ENCODE measurements at places on chromosomes 5 and 9.
A peak's percentile ranks its signal among the peaks of the same experiment; 100 is the strongest.

- peak; percentile 68 for DNase-seq
Measured at GRCh38 chr5:170791325-170791954, 7.9 kb downstream of the GABRP start.

- no peak for DNase-seq
Measured at GRCh38 chr5:93192087-93192486, 388.9 kb downstream of the NR2F1-AS1 start.

DNA sequence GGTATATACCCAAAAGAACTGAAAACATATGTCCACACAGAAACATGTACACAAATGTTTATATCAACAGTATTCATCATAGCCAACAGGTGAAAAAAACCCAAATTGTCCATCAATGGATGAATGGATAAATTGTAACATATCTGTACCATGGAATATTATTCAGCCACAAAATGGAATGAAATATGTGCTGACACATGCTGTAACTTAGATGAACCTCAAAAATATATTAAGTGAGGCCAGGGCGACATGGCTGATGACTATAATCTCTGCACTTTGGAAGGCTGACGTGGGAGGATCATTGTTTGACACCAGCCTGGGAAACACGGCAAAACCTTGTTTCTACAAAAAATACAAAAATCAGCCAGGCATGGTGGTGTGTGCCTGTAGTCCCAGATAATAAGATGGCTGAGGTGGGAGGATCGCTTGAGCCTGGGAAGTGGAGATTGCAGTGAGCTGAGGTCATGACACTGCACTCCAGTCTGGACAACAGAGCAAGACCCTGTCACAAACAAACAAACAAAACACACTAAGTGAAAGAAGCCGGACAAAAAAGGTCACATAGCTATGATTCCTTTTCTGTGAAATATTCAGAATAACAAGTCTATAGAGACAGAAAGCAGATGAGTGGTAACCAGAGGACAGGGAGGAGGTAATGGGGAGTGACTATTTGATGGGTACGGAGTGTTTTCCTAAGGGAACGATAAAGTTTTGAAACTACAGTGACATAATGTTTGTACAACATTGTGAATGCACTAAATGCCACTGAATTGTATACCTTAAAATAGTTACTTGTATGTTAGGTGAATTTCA lies 11.4 kb downstream of the KYAT1 start:
- DNase-seq: no peak

- DNase-seq: no peak
Measured at GRCh38 chr5:148846930-148847329, 20.5 kb downstream of the ADRB2 start.

GRCh38 chr9:36025746-36026145 lies 11.0 kb upstream of the RECK start:
- DNase-seq: no peak

DNA sequence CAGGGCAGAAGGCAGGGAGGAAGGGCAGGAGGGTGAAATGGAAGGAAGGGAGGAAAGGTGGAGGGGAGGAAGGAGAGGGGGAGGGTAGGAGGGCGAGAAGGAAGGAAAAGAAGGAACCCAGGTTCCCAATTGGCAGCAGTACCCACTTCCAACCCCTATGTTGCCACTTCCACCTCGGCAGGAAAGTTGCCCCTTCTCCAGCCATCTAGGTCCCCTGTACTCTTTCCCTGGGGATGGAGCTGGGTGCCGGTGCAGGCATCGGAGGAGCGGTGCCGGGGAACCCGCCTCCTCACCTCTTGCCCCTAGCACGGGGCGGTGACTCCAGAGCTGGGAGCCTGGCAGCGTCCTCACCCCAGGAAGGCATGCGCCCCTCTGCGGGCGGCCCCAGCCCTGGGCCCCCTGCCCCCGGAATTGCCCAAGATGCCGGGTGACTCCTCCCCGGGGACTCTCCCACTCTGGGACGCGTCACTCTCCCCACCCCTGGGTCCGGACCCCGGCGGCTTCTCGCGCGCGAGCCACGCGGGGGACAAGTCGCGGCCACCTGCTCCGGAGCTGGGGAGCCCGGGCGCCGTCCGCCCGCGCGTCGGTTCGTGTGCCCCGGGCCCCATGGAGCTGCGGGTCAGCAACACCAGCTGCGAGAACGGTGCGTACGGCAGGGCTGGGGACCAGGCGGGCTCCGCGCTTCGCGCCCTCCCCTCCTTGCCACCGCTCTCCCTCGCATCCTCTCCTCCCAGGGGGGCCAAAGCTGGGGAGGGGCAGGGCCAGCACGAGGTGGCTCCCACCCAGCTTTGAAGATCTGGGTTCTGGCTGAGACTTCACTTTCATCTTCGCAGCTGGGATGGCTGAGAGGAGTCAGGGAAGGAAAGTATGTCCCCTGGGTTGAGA lies at the start of gene NIPAL4:
Gene NIPAL4, plus strand, starts transcription at position 499 of the 885 bp plus-strand sequence. Its CDS starts 108 bp downstream, at position 607.
- DNase-seq: no peak

DNA sequence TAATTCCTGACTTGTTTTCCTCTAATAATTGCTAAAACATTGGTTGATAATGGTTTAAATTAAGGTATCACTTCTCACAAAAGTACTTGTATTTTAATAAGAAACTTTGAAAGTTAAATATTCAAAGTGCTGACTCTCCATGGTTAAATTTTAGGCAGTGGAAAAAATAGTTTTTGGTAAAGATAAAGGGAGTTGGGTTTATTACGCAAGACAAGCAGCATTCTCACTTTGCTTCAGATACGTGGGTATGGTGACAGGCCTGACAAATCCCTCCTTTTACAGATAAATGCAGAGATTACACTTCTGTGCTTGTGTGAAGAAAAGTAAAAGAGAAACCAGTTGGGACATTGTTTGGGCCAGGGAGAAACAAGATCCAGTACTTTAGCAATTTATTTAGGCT lies 14.5 kb upstream of the FAM170A start:
- DNase-seq: no peak

GRCh38 chr9:72356041-72356582 lies 8.9 kb downstream of the ZFAND5 start:
- no peak for DNase-seq

- DNase-seq: no peak
Measured at GRCh38 chr5:141491323-141492167, 2.7 kb downstream of the PCDHGC5 start.

GRCh38 chr9:93129286-93129685 lies 4.8 kb downstream of the NINJ1 start:
- DNase-seq: no peak

- DNase-seq: no peak
Measured at GRCh38 chr5:11426442-11426841, 477.8 kb downstream of the CTNND2 start.

GRCh38 chr5:98510143-98510985 lies 263.1 kb upstream of the RGMB start:
- peak; percentile 44 for DNase-seq

DNA sequence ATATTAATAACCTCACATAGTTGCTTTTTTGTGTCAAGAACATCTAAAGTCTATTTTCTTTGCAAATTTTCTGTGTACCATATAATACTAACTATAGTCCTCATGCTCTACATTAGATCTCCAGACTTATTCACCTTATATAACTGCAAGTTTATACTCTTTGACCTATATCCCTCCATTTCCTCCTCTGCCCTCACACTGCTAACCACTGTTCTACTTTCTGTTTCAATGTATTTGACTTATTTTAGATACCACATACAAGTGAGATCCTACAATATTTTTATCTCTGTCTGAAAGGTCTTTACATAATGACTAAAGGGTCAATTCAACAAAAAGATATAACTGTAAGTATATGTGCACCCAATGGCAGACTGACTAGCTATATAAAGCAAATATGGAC lies 789.7 kb upstream of the ZNF608 start:
- DNase-seq: no peak

DNA sequence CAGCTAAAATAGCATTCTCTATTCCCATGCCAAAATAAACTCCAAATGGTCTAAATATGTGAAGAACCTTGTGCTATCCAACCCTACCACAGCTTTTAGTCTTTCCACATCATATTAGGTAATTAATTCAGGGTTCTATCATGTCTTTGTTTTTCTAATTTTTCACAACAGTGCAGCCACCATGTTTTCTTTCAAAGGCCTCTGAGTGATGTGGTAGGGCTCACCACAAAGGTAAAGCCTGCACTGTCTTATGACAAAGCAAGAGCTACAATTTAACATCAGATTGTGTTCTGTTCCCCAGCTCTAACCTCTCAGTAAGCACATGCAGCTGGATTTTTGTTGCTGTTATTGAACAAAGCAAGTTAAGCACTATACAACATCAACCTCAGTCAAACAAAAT lies 52.4 kb downstream of the MEF2C start:
- DNase-seq: no peak

DNA sequence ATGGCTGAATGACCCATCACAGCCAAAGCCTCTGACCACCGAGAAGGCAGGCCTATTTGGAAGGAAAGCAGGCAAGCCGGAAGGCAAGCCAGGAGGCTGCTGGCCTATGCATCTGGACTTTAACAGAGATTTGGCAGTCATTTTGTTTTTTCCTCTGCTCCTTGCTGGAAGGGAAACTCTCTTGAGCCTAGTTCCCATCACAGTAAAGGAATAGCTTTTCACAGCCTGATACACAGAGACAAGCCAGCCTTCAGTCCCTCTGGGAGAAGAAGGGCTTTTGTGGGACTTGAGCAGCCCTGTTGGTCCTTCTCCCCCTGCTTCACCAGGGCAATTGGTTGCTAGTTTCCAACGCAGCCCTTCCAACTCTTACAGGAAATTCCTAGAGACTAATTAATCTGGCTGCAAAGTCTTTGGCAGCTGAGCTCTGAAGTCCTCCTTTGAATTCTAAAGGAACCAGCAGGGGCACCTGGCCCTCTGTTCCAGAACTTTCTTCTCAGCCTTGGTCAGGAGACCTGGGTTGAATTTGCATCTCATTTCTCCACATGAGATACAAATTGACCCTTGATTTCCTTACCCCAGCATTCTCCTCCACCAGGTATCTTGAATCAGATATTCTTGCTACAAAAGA lies 157.3 kb upstream of the EPB41L4A start:
- DNase-seq: no peak

GRCh38 chr9:13089666-13090065 lies 189.8 kb downstream of the MPDZ start:
- DNase-seq: peak; percentile 31

DNA sequence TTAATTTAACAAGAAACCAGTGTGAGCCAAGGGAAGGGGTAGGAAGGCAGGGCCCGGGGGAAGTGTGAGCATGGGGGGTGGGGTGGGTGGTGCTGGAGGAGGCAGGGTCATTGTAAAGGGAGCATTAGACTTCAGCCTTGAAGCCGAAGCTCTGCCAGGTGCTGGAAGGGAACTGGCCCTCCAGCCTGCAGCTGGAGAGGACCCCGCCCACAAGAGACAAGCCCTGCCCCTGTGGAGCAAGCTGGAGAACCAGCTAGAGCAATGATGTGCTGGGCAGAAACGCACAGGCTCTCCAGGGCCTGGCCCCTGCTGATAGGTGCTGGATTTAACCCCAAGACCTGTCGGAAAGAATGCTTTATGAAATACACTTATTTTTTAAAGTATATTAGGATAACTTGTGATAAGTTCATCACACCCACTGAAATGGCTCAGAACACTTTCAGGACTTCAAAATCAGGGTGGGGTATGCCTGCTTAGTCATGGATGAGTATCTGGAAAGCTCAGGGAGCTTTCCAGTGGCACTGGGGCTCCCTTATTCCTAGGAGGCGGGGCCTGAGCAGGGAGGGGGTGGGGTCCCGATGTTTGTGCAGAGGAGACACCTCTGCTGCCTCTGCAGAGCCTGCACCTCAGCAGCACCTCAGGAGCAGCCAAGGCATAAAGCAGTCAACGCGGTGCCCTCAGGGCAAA lies 27.1 kb downstream of the UBE2QL1 start:
- peak; percentile 14 for DNase-seq

DNA sequence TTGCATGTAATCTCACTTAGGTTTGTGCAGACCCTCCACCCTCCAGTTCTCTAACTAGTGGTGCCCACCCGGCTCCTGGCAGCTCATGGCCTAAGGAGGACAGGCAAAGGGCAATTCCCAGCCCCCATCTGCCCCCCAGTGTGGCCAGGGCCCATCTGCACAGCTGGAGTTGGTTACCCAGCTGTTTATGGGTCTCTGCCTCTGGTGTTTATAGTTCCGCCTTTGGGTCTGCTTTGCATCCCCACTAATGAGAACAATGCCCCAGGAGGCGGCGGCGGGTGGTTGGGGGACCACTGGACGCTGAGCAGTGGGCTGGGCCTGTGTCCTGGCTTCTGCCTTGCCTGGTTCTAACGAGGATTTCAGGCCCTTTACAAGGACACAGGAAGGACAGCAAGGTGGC lies 62.4 kb downstream of the NDST1 start:
- no peak for DNase-seq

GRCh38 chr9:137192859-137193258 lies 4.4 kb downstream of the SSNA1 start:
- no peak for DNase-seq

DNA sequence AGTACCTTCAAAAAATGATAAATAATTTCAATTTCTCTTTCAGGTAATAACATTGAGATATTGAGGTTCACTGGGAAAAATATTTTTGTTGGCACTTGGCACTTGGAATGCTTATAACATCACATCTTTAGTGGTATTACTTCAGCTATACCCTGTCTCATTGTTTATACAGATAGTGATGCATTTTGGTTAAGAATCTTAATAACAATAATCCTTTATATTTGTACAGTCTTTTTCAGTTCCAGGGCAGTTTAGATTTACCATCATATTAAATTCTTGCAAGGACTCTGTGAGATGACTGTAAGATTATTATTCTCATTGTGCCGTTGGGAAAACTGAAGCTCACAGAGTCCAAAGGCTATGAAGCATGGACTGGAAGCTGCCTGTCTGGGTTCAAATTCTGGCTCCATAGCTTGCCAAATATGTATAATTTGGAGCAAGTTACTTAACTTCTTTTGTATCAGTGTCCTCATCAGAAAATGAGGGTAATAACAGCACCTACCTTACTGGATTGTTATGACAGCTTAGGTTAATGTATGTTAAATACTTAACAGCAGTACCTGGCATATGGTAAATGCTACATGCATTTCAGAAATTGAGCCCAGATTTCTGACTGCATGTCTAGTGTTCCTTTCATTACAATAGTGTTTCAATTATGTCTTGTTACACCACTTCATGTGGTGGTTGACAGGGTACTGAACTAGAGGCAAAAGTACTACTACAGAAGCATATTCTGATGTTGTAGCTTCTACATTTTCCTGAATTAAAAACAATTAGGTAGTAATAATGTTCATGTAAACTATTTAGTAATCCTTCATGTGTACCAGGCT lies 272.2 kb downstream of the PLK2 start:
- DNase-seq: no peak

- no peak for DNase-seq
Measured at GRCh38 chr5:8306288-8306896, 437.4 kb downstream of the MTRR start.

GRCh38 chr5:136364307-136364706 lies 1.0 kb downstream of the TRPC7 start:
- no peak for DNase-seq

All from COR-L47 (cell line).